ENCODE measurements at places on chromosomes 1 and 21.

- DNase-seq: no peak
These were observed 83.0 kb upstream of the AK4 start for GRCh38 chr1:65064981-65065380.

- no peak for DNase-seq
These were observed 166.3 kb downstream of the CAMTA1 start for GRCh38 chr1:6951536-6951935.

DNA sequence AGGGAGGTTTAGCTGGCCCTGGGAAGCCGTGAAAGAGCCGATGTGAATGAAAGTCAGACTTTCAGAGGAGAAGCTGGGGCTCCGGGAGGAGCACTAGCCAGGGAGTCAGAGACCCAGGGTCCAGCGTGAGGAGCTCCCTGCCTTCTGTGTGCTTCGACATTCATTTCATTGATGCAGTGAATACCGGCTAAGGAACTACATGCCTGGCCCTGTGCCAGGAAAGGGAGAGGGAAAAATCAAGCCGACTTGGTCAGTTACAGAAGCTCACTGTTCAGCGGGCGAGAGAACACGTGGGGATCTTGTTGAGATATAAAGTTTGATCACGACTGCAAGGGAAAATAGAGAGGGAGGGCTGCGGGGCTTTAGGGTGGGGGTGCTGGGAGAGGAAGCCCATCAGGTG is 76.7 kb upstream of the RUNX3 start:
- no peak for DNase-seq

DNA sequence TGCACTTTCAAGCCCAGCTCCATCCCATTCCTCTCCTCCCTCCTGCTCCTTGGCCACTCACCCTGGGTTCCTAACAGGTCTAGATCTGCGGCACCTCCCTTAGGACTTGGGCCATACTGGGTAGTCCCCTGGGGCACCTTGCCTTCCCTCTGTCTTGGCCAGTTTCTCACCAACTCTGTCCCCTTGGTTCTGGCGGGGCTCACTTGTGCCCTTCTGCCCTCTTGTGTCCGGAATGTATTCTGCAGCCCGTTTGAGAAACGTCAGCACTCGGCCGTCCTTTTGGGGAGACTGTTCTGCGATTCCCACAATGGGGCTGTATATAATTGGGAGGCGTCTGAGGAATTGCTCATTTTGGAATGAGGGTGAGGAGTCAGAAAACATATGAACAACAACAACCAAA is 162.4 kb downstream of the ZSCAN20 start:
- DNase-seq: no peak
